Activated CD4-positive, alpha-beta memory T cell treated with anti-CD3 and anti-CD28 coated beads for 36 hours (primary cell): ENCODE measurements at places on chromosomes 3 and 15. TPM values are rescaled to one million over a fixed set of nuclear protein-coding genes. Genes with fewer than 3 reads are reported as not detected.

DNA sequence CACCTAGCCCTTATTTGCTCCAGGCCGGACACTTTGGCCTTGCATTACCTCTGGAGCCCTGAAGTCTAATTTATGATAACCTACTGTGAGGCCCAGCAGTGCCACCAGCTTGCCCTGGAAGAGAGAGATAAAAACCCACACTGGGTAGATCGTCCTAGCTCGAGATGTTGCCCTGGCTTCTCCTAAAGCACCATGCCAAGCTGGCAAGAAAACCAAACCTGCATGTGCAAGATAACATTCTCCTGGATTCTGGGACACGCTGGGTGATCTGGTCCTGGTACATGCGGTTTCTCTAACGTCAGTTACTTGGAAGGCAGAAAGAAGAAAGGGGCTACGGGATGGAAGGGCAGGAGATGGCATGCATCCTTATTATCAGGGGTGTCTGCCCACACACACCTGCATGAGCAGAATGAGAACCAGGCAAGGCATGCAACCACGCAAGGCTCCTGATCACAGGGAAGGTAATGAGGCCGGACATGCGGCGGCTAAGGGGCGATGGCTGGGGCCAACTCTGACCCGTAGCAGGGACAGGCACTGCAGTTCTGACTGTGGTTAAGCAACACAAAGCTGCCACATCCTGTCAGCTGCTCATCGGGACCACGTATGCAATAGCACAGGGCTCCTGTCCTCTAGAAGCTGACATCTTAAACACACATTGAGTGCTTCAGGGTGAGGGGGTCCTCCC is 73.0 kb downstream of the OXNAD1 start:
- DNase-seq: peak; percentile 75

- DNase-seq: no peak
These were observed 104.3 kb downstream of the PPM1L start for GRCh38 chr3:160860346-160860745.

The ITPKA gene
- 3.5 TPM for total RNA-seq

DNA sequence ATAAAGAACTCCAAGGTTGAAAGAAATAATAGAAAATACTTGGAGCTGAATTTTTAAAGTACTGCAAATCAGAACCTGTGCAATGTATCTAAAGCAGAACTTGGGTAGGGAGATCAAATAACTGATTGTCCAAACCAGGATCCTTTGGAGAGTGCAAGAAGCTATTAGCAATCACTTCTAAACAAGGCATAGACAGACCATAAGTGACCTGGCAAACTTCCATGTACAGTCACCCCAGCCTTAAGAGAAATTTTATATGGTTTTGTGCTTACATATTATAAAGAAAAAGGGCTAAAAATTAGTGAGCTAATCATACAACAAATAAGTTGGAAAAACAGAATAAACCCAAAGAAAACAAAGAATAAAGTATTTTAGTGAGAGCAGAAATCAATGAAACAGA is 35.2 kb downstream of the ETV5 start:
- no peak for DNase-seq

The HHLA2 gene
- 0.86 TPM for total RNA-seq

The EPHB1 gene
- 1.3 TPM for total RNA-seq

GRCh38 chr3:37481982-37482381 is 307.6 kb upstream of the LRRFIP2 start:
- DNase-seq: no peak

The SAMMSON gene
- not detected for total RNA-seq

DNA sequence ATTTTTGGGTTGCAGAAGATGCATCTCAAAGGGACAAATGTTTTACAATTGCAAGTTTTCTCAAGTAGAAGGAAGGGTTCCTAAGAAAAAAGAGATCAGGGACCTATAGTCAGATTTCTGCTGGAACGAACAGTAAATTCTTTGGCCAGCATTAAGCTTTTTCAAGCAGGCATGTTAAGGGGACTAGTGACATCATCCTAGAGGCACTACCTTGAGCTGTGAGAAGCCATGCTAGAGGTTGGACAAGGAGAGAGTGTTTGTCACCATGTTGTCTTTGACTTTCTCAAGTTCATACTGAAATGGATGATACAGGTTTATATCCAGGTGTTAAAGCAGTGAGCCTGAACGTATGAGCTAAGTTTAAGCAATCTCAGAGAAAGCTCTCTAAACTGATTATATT is 85.2 kb upstream of the WDR72 start:
- DNase-seq: no peak

DNA sequence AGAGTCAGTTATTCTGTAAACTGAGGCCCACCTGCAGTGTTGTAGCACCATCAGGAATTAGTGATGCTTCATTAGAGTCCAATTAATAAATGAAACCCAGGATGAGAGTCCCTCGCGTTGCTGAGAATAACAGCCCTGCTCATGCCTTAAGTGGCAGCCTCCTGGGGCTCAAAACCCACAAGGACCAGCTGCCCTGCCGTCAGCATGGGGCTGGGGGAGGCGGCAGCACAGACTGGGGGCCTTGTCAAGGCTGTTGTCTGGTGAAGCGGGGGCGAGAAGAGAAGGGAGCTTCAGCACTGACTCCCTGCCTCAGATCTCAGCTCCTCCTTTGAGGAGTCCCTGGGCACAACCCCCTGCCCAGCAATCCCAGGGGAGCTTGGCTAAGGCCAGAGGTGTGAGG is 21.0 kb downstream of the CCDC33 start:
- no peak for DNase-seq

The SLC9C1 gene
- not detected for total RNA-seq

The P2RY14 gene
- total RNA-seq: 0.26 TPM

- no peak for DNase-seq
These were observed 4.5 kb upstream of the MASP1 start for GRCh38 chr3:187296058-187296457.

DNA sequence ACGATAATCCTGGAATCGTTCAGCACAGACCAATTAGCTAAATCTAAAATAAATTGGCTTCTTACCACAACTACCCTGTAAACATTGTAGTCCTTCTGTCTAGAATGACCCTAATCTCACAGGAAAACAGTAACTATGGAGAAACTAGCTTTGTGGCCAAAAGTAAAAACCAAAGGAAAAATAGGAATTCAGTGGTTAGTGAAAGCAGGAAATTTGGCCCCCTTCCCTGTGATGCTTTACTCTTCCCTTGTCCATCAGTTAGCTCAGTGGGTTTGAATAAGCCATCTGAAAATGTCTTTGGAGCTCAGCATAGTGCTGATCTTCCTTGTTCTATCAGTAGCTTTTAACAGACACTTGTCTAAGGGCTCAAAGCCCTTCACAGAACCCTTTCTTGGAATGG is 1.6 kb downstream of the NMD3 start:
- no peak for DNase-seq

DNA sequence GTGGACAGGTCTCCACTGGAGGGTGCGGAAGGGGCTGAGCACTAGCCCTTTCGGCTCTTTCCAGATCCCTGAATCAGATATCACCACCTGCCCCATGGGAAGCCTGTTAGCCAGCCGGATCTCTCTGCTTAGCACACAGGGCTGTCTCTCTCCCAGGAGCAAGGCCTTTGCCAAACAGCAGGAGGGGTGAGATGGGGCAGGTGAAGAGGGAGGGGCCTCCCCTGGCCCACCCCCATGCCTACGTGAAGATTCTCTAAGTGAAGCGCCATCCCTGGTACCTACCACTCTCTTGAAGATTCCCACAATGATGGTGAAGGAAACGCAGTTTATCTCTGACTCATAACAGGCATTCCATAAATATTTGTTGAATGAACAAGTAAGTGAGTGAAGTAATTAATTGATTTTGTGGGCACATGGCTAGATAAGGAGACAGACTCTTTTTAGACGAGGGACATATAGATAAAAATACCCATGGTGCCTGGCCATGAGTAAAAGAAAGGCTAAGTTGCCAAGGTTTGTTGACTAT is 19.6 kb upstream of the HCN4 start:
- DNase-seq: no peak

The WDR93 gene
- total RNA-seq: not detected

- DNase-seq: peak; percentile 81
These were observed 17.4 kb upstream of the SHF start for GRCh38 chr15:45205192-45205591.

The ISL2 gene
- total RNA-seq: 0.19 TPM

DNA sequence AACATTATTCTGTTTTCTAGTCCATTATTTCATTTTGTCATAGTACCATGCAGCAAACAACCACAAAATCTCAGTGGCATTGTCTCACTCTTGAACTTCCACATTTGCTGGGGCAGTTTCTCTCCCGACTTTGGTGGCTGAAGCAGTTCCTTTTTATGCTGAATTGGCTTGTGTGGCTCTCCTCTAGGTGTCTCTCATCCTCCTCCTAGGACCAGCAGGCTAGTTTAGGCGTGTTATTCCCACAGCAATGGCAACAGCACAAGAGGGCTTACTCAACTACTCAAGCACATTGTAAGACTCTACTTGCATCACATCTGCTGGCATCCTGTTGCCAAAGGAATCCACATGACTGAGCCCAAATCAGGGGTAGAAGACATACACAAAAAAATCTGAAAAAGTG is 201.8 kb upstream of the KCNH8 start:
- no peak for DNase-seq

The TADA3 gene
- 92.1 TPM for total RNA-seq

GRCh38 chr3:187296911-187297310 is 5.4 kb upstream of the MASP1 start:
- no peak for DNase-seq

DNA sequence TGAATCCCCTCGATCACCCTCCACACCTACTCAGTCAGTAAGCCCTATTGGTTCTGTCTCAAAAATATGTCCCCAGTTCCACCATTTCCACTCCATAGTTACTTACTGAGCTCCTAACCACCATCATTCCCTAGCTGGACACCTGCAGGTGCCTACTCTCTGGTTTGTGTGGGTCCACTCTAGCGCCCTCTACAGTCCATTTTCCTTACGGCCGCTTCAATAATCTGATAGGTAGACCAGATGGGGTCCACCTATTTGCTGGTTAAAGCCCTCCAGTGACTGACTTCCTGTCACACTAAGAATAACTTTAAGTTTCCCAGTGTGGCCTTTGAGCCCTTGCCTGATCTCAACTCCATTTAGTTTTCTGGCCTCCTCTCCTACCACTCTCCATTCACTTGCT is 5.0 kb downstream of the GXYLT2 start:
- peak; percentile 22 for DNase-seq

The MESP2 gene
- total RNA-seq: not detected

GRCh38 chr15:101578443-101578894 is 73.7 kb downstream of the TM2D3 start:
- DNase-seq: peak; percentile 33

DNA sequence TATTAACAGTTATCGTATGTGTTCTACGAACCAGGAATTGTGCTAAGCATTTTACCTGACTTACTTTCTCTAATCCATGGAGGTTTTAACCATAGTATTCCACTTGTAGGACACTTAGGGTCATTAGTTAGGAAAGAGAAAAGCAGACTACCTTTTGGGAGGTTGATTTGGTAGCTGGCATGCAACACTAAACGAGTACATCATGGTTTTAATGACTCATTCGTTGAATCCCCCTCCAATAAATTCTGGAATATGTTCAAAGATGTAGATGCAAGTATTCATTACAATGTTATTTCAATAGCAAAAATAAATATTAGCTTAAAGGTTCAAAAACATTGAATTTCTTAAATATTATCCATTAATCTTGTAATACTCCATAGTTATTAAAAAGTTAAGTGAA is 162.5 kb downstream of the FMN1 start:
- DNase-seq: no peak

DNA sequence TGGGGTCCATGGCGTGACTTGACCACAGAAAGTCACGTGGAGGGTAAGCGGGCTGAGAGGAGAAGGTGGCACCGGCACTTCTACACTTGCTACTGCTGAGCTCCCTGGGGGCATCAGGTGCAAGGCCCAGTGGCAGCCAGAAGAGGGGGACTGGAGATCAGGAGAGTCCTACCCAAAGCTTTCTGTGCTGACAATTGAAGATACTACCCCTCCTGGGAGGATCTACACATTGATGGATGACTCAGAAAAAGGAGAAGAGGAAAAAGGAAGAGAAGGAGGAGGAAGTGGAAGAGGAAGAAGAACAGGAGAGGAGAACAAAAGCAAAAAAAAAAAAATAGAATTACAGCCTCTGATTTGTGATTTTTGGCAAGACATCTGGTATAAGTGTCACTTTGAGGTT is 41.2 kb downstream of the MYO5C start:
- no peak for DNase-seq

The MKRN3 gene
- total RNA-seq: 3.3 TPM

- peak; percentile 8 for DNase-seq
These were observed 27.6 kb downstream of the PLXNB1 start for GRCh38 chr3:48402281-48402732.

DNA sequence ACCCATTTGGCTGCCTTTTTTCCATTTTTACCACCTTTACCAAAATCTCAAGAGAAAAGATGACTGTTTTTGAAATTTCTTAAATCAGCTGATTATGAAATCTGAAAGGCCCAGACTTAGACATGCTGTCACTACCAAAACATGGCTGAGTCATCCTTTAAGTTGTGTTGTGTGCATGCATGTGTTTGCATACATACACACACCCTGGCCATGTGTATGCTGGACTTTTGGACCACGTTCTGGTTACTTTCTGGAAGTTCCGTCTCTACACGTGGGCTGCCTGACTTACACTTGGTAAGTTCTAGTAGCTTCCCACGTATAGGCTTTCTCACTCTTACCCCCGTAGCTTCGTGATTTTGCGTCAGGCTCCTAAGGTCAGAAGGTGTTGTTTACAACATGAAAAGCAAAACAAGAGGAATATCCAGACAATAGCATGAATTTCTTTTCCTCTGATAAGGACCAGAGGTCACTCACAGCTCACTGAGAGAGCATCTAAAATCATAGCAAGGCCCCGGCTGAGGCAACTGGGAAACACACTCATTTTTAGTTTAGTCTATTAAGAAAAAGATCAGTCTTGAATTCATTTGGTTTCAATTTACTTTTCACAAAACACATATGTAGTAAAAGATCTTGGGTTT is 62.4 kb downstream of the COL8A1 start:
- DNase-seq: no peak

- no peak for DNase-seq
These were observed 10.9 kb upstream of the SETMAR start for GRCh38 chr3:4292301-4292700.

DNA sequence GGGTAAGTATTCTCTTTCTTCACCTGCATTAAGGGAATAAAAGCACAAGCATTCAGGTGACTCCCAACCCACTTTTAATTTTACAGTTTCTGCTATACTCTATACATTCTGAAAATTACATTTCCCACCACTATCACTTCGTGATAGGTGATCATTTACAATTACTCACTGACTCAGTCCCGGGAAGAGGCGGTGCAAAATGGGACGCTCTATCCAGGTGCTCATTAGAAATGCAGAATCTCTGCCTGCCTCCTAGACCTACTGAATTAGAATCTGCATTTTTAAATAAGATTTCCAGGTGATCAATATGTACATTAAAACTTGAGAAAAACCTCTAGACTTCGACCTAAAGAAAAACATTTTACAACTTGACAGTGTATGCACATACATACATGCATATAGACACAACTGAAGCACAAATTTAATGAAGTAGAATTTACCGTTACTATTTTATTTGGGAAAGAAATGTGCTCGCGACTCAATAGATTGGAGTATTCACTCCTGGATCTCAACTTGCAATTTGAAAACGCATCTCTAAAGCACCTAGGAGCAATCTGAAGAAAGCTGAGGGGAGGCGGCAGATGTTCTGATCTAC is 598 bp upstream of the TGFBR2 start:
- no peak for DNase-seq

- no peak for DNase-seq
These were observed 188.6 kb downstream of the NLGN1 start for GRCh38 chr3:173586166-173586565.
